CD4-positive, CD25-positive, alpha-beta regulatory T cell (primary cell): ENCODE measurements at places on chromosomes 7 and 10. TPM values are rescaled to one million over a fixed set of nuclear protein-coding genes. Genes with fewer than 3 reads are reported as not detected.

LRIT1 gene
- not detected for polyA plus RNA-seq

RGS10 gene
- polyA plus RNA-seq = 180 TPM

ABCB8 gene
- 20.6 TPM for polyA plus RNA-seq

HOXA13 gene
- not detected for polyA plus RNA-seq

TRIM50 gene
- not detected for polyA plus RNA-seq

LRRC17 gene
- not detected for polyA plus RNA-seq

DNA sequence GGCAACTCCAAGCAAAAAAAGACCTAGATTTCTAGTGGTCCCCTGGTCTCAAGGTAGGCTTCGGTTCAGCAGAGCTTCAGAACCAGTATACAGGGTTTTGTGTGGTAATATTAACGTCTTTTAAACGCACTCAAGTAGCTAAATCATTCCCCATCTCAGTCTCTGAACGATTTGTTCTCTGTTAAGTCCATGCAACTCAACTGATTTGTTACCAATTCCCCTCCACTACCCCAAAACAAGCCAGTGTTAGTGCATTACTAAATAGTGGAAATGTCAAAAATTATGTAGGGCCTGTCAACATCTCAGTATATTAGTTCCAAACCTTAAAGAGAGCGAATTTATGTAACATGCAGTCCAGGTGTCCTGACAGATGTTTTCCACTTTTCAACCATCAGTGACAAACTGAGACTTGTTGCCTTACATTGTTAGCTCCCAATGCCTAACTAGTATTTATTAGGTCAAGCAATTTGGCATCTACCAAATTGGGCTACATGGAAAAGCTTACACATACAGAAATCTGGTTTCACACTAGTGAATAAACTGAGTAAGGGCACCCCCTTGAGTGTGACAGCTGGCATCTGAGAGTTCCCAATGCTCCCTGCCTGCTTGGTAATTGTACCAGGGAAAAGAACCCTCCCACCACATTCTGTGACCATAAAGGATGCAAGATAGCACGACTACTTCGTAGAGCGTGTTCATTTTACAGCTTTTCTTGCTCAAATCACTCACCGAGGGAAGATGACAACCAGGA is 12.2 kb downstream of the HNRNPA2B1 start:
- no peak for DNase-seq

DNA sequence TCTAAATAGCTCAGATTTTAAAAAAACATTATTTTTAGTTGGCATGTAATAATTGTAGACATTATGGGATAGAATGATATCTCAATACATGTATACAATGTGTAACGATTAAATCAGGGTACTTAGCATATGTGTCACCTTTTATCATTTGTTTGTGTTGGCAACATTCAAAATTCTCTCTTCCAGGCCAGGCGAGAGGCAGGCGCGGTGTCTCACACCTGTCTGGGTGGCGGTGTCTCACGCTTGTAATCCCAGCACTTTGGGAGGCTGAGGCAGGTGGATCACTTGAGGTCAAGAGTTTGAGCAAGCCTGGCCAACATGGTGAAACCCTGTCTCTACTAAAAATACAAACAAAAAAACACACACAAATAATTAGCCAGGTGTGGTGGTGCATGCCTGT is 151.7 kb downstream of the RTKN2 start:
- no peak for DNase-seq

GRCh38 chr7:80960244-80960795 is 41.5 kb upstream of the SEMA3C start:
- no peak for DNase-seq

GRCh38 chr7:113636727-113637421 is 281.9 kb downstream of the PPP1R3A start:
- DNase-seq = no peak

DNA sequence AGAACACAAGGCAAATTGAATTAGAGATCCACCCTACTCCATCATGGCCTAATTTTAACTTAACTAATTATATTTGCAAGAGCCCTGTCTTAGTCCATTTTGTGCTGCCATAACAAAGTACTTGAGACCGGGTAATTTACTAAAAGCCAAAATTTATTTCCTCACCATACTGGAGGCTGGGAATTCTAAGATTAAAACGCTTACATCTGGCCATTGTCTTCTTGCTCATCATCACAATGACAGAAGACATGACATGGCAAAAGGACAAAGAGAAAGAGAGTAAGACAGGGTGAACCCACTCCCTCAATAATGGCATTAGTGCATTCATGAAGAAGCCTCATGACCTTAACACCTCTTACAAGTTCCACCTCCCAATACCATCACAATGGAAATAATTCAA is 1068.6 kb downstream of the DNAJB9 start:
- no peak for DNase-seq

DNA sequence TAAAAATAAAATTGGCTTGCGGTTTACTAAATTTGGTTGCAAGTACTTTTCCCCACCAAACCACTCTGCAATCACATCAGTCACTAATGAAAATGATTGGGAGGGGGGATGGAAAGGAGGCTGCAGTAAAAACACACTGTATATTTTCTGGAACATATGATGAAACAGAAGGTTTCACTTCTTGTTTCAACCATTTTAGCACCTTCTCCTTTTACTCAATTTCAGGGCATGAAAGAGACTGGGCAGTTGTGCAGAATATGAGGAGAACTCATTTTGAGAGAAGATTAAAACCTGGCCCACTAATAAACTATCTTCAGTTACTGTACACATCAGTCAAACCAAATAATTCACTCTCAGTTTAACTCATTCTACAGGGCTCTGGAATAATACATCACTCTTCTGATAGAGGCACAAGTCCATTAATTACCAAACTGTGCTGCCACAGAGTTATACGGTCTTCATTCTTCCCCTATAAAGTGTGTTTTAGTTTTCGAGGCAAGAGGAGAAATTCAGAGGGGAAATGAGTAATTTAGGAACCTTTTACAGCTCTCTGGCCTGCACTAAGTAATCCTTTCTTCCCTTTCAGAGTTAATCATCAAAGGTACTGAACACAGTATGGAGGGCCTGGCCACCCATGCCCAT is 25.5 kb downstream of the JAZF1 start:
- no peak for DNase-seq

GRCh38 chr7:55549457-55549856 is 22.8 kb downstream of the VOPP1 start:
- no peak for DNase-seq

- DNase-seq = no peak
These were observed 160.7 kb downstream of the MAD1L1 start for GRCh38 chr7:2072042-2072441.

DNA sequence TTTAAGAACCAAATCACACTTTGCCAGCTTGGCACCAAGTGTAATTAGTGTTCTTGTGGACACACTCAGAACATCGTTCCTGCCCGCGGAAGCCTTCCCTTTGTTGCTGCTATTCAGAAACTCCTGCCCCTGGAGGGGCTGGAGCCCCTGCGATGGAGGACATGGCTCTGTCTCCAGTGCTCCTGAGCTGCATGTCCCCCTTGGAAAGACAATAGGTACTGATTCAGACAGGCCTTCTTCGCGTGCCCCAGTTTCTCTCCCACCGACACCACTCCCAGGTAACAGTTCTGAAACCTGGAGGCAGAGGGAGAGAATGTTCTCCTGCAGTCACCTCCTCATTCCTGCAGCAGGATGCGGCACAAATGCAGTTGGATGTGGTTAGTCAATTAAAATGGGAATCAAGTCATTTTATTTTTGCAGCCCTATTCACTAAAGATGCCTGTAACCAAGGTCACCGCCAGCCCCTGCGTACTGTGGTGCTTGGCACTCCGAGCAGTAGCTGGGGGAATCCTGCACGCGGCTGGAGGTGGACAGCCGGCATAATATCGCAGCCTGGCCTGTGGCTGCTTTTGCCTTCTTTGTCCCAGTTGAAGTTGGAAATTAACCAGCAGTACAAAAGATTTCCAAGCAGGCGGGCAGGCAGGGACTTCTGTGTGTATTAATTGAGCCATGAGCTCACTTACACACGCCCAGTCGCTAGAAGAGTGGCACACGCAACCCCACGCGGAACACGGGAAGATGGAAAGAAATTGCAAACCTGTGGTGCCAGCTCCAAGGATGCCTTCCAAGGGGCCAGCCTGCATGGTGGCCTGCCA is 205.7 kb downstream of the EBF3 start:
- no peak for DNase-seq

DNA sequence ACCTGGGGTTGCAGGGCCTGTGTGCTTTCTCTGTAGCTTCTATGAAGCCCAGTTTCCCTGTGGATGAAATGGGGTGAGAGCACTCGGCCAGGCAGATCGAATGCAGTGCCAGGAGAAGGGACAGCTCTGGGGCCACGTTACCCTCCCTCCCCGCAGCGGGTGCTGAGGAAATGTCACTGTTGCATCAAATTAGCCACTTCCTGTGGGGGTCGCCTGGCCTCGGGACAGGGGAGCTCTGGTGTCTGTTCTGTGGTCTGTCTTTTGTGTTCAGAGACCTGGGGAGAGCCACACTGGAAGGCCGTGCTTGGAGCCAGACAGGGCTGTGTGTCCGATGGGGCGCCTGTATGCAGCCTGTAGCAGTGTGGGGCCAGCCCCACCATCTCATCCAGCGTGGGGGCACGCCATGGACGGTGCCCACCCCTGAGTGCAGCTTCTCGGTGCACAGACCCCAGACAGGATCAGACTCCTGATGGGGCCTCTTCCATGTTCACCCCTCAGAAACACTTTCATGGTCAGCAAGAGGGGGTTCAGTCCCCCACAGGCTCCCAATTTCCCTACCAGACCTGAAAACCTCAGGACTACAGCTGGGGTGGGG is 13.6 kb downstream of the TTYH3 start:
- DNase-seq = peak; percentile 32

- DNase-seq = no peak
These were observed 79.0 kb upstream of the MACROH2A2 start for GRCh38 chr10:69973678-69974077.

DNA sequence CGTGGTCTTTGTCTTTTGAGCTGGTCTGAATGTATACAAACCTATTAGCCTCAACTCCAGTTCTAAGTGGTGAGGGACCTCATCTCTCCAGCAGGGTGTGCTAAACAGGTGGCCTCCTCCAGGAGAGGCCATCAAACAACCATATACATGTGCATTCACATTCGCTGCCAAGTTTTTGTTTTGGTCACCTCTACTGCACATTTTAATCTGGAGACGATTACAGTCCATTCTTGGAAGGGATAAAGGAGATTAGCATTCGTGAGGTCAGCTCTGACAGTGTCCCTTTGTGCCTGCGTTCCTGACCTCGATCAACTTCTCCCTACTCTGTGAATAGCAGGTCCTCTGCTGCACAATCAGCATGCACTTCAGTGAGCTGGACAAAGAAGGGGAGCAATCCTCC is 60.8 kb downstream of the RHOBTB1 start:
- DNase-seq = no peak

- DNase-seq = no peak
These were observed 5.3 kb upstream of the SFRP5 start for GRCh38 chr10:97777143-97777542.

- DNase-seq = no peak
These were observed 2.4 kb downstream of the RBM20 start for GRCh38 chr10:110646417-110647135.
